Breast epithelium (tissue), 4 donors: ENCODE measurements at places on chromosomes 5 and 9. TPM values are rescaled to one million over a fixed set of nuclear protein-coding genes. Genes with fewer than 3 reads are reported as not detected.

Gene MEF2C
- total RNA-seq = 27.4 TPM

Gene IFNA8
- total RNA-seq = not detected

Gene CCT5
- total RNA-seq = 208 TPM

Gene C5orf58
- 0.80 TPM for total RNA-seq

Gene FAM78A
- 2.5 TPM for total RNA-seq

Gene SLC6A3
- 0.15 TPM for total RNA-seq

Gene PCDH1
- 28.3 TPM for total RNA-seq

Gene FOXD4
- 0.33 TPM for total RNA-seq

Gene SLC6A18
- total RNA-seq = not detected

Gene PCDHB15
- total RNA-seq = 3.3 TPM

Gene FOXI1
- total RNA-seq = 7.9 TPM

Gene PAPPA
- 3.4 TPM for total RNA-seq

Gene SRA1
- total RNA-seq = 13.6 TPM

Gene PCDHB5
- 9.8 TPM for total RNA-seq

Gene SLF1
- total RNA-seq = 12.9 TPM

Gene CDH10
- total RNA-seq = not detected

Gene ELAVL2
- total RNA-seq = 0.66 TPM

Gene FABP6
- total RNA-seq = not detected

Gene MEIKIN
- total RNA-seq = not detected

Gene PKN3
- total RNA-seq = 2.6 TPM
